T-helper 9 cell (primary cell): ENCODE measurements at places on chromosomes 1 and 21.

- no peak for DNase-seq
Observed at GRCh38 chr1:54652168-54652567, 10.6 kb downstream of the MROH7 start.

DNA sequence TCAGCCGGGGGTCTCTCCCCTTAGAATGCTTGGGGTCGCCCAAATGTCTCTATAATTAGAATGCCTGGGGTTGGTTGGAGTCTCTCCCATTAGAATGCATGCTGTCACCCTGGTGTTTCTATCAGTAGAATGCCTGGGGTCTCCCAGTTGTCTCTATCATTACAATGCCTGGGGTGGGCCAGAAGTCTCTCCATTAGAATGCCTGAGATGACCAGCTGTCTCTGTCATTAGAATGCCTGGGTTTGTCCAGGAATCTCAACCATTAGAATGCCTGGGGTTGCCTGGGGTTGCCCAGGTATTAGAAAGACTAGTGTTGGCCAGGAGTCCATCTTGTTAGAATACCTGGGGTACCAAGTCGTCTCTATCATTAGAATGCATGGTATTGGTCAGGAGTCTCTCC is 51.6 kb downstream of the RNF187 start:
- no peak for DNase-seq

- no peak for DNase-seq
Observed at GRCh38 chr21:29719521-29719920, 220.3 kb downstream of the GRIK1 start.

GRCh38 chr1:197127246-197127912 is 19.1 kb downstream of the ASPM start:
- no peak for DNase-seq

DNA sequence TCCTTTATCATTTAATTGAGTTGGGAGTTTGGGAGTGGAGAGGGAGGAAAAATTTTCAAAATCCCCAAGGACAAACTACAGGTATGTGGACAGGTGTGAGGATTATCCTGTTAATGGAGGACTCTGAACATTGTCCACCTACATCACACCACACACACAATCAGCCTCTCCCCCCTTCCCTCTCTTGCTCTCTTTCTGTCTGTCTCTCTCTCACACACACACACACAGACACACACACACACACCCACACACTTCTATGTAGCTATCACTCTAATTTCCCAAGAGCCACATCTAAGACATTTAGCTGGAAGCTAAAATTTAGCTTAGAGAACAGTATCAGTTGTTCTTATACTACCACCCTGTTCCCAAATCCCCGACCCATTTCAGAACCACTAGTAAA is 1.5 kb downstream of the S100A8 start:
- no peak for DNase-seq

DNA sequence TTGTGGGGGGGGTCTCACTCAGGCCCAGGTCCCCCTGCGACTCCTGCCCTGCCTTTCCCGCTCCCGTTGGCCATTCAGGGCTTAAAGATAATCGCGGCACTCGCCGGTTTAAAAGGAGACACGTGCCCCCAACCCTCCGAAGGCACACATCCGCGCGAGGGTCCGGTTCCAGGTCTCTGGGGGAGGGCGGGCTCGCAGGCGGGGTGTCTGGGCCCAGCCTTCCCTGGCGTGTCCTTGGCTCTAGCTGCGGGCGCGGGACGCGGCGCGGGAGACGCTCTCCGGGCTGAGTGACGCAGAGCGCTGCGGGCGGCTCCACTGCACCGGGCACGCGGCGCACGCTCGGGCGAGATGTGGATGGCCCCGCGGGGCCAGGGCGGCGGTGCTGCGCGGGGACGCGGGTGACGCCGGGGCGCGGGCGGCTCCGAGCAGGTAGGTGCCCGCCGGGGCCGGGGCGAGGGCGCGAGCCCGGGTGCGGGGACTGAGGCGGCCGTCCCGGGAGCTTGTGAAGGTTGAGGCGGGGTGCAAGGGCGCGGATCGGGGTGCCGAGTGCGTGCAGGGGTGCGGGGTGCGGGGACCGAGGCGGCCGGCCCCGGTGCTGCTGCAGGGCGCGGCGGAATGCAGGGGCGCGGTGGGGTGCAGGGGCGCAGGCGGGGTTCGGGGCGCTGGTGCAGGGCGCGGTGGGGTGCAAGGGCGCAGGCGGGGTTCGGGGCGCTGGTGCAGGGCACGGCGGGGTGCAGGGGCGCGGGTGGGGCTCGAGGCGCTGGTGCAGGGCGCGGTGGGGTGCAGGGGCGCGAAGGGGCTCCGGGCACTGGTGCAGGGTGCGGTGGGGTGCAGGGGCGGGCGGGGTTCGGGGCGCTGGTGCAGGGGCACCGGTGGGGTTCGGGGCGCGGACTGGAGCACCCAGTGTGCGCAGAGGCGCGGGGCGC is 3.3 kb upstream of the TRPM2 start:
- DNase-seq = no peak

DNA sequence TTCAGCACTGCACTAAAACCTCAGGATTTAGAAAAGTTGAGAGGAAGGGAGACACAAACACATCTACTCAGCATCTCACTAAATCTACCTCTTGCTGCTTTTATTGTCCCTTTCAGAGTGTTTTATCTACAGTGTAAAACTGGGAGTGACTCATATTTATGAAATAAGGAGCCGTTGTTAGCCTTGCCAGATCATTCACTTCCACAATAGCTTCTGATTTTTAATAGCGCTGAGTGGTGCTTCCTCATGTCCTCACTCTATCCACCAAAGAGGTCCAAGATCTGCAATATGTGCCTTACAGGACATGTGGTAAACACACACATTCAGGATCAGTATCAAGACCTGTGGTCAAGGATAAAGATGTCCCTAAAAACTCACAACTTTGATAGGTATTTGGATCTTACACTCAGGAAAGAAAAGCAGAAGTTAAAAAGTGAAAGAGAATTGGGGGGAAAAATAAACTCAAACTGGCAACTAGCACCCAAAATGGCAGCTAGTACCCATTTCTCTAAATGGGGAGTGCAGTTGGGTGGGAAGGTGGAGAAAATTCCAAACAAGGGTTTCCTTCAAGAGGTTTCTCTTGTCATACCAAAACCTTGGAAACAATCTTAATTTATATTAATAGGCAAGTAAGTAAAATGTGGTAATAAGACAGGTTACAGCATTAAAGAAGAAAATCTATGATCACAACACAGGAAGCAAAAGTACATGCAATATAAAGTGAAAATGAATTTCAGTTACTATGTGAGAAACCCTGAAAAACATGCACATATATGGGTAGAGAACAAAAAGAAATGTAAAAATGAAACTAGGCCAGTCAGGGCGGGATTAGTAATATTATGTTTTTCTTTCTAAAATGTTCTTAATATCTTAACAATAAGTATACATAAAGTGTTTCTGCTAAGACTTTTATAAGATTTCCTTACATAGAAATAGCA is 15.9 kb downstream of the DUSP10 start:
- no peak for DNase-seq

- DNase-seq = no peak
Observed at GRCh38 chr1:218459878-218460711, 115.0 kb downstream of the TGFB2 start.

DNA sequence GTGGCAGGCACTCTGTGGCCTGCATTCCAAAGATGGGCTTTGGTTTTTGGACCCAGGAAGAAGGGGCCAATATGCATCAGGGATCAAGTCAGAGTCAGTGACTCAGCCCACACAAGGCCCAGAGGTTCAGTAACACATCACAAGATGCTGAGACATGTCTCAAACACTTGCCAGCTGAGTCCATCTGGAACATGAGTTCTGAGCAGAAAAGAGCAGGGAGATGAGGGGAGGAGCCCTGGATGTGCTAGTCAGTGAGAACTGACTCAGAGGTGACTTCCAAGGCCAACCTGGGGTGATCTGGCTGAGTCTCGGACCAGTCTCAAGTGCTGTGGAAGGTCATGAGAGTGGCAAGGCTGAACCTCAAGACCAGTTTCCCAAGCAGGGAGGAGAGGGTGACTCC is 150.1 kb downstream of the CDC7 start:
- no peak for DNase-seq

DNA sequence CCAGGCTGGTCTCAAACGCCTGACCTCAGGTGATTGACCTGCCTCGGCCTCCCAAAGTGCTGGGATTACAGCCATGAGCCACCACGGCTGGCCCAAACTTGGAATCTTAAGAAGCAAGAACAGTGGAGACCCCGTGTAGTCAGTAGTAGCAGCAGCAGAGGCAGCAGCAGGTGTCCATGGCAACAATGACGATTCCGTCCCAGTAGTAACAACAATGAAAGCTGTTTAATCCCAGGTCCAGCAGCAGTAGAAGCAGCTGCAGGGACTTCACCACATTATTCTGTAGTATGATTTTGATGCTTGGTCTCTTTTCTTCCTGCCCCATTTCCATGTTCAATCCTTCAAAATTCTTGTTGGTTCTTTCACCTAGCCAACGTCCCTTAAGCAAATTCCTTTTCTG is 69.6 kb upstream of the KCTD3 start:
- DNase-seq = no peak

DNA sequence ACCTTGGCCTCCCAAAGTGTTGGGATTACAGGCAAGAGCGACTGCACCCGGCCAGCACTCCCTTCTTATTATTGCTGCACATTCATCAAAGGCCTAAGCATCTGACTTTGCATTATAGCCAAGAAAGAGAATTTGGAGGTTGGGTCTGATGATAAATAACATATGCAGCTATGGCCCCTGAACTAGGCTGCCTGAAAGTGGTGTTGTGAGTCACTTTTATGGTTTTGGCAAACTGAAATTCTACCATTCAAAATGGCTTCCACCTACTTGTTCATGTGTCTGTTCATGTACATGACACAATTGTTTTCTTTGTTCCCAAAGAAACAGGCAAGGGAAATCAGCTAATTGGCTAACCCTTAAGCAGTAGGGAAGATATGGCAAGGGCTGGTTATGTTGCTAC is 25.0 kb upstream of the UAP1 start:
- DNase-seq = no peak

DNA sequence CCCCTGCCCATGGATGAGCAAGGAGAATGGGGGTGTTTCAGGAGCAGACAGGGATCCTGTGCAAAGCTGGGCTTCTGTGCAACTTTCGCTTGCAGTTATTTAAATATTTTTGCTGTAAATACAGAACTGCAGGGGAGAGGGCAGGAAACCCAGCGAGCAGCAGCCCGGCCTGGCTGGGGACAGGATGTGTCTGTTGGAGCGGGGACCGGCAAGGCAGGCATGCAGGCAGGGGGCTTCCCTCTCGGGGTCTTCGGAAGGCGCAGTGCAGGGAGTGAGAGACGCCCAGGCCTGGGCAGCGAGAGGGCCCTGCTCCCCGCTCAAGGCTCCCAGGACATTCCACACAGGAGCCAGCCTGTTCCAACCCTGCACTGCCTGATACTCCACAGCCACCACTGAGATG is 1.7 kb upstream of the AIRE start:
- no peak for DNase-seq

DNA sequence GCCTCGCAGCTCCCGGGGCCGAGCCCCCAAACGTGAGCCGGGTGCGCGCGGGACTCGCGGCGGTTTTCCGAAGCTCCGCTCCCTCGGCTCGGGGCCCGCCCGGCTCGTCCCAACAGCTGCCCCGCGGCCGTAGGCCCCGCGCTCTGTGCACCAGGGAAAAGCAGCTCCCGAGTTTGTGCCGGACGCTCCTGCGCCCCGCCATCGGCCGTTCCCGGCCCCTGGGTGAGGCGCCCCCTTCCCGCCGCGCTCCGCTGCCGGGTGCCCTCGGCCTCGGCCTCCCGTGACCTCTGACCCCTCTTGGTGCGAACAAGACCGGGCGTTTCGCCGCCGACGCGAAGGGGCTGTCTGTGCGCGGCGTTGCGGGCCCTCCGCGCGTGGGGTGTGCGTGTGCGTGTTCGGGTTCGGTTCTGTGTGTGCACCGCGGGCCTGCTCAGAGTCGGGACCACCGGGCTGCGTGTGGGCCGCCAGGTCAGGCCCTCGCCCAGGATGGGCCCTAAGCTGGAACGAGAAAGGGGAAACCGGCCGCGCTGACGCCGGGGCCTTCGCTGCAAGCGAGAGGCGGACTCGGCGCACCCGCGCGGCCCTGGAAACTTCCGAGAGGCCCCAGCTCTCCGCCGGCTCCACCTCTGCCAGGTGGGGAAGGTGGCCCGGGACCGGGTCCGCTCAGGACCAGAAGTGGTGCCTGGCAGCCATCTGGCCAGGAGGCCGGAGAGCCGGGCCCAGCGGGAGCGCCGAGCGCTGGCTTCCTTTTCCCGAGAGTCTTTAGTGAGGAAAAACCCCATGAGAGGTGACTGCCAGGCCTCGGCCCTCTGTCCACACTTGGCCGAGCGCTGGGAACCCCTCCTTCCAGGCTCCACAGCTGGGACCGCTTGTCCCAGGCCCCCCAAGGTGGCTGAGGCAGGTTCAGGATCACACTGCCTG is 1.9 kb downstream of the PRDM16 start:
- no peak for DNase-seq

GRCh38 chr1:159980076-159980475 is 26.0 kb upstream of the SLAMF9 start:
- no peak for DNase-seq

- DNase-seq = no peak
Observed at GRCh38 chr1:226095286-226095685, 32.8 kb downstream of the H3-3A start.

- no peak for DNase-seq
Observed at GRCh38 chr1:119736649-119737039, 24.9 kb downstream of the PHGDH start.
